ENCODE measurements at places on chromosomes 5 and 9.

- DNase-seq = no peak
Measured at GRCh38 chr5:71839096-71839884, 120.2 kb downstream of the CARTPT start.

DNA sequence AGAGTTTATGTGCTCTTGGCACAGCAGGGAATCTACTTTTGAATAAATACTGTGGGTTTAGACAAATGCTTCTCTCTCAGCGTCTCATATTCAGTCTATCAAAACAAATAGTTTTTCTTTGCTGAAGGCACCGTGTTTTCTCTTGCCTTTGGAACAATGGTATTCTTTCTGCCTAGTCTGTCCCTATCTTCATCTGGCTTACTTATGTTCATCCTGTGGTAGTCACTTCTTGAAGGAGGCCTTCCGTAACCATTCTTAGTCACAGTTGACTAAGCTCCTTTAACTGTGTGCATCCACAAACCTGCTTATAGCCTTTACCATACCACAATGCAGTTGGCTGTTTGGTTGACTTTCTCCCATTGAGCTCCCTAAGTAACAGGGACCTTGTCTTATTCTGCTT lies 45.9 kb downstream of the LARP1 start:
- no peak for DNase-seq

DNA sequence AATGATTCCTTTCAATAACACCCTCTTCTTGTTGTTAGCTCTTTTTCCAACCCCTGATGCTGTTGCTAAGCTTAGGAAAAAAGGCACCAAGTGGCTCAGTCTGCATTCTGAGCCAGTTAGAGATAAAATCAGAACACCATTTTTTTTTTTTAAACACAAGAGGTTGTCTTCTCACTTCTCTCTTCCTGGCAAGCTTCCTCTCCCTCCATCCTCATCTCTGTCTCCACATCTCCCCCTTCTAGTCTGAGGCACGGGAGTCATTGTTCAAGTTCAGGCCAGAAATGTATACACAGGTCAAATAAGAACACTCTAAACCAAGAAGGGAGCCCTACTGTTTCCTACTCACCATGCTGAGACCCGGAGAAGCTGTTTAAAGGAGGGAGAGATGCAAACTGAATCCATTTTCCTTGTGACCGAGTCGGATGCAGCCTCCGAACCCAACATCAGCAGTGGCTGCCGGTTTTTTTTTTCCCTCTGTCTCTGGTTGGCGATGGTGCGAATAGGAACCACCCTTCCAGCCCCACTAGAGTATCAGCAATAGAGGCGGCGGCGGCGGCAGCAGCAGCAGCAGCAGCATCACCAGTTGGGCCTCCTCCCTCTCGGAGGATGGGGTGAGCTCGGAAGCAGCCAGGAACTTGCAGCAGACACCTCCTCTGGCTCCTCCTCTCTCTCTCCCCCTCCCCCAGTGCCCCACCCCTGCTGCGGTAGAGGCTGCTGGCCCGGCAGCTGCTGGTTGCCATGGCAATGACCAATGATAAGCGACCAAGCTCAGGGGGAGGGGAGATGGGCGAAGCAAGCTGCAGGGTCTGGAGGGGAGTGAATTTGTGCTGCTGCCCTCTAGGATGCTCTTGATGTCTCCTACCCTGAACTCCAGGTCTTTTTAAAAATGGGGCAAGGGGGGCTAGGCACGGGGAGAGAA lies at the start of gene JAKMIP2:
Gene JAKMIP2, minus strand, starts transcription at position 619 of the 919 bp plus-strand sequence. CDS start 110,922 bp downstream, outside the sequence.
- peak; percentile 98 for DNase-seq

DNA sequence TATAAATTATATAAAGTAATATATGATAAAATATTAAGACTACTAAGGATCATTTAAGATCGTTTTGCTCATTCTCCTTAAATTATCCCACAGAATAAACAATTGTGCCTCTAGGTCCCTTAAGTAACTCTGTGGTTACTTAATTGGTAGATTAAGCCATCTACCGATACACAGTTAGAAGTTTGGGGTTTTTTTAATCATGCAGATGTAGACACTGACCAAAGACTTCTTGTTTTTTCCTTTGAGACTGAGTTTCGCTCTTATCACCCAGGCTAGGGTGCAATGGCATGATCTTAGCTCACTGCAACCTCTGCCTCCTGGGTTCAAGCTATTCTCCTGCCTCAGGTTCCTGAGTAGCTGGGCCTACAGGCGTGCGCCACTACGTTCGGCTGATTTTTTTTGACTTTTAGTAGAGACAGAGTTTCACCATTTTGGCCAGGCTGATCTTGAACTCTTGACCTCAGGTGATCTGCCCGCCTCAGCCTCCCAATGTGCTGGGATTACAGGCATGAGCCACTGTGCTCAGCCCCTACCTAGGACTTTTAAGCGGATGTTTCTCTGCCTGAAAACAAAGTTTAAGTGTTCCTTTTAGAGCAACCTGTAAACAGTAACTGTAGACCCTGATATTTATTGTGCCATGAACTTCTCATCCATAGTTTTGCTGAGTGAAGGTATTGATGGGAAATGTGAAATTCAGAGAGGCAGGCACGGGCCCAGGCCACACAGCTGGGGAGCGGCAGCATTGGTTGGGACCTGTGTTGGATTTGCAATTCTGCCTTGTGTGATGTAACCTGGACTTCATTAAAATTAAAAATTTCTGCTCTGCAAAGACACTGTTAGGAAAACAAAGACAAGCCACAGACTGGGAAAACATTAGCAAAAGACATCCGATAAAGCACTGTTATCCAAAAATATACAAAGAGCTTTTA lies 11.6 kb downstream of the CEL start:
- no peak for DNase-seq

DNA sequence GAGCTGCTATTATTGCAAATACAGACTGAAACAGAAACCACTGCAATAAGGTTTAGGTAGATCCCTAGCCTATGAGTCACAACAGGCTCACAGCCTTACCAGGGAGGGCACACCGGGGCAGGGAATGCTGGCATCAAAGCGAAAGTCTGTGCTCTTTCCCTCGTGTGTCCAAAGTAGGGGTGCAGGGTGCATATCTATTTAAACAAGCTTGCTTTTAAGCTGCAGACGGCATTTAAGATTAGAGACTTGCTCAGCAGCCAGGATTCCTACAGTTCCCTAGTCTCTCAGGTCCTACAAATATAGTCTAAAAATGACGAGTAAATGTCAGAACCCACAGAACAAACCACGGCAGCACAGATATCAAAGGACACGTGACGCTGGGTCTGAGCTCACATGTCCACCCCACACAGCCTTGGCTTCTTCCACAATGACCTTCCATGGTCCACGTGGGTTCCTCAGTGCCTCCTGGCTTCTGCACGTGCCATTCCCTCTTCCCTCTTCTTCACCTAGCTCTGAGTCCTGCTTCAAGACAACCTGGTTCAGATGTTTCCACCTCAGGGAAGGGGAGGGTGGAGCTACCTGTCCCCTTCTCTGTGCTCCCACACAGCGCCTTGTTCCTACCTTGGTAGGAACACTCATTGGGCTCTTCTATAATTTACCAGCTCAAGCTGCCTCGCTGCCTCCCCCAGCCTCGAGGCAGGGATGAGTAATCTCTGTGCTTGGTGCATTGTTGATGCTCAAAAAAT lies 193.2 kb downstream of the MAPKAP1 start:
- DNase-seq = no peak

GRCh38 chr5:141437221-141437620 lies 6.9 kb downstream of the PCDHGA12 start:
- DNase-seq = no peak

DNA sequence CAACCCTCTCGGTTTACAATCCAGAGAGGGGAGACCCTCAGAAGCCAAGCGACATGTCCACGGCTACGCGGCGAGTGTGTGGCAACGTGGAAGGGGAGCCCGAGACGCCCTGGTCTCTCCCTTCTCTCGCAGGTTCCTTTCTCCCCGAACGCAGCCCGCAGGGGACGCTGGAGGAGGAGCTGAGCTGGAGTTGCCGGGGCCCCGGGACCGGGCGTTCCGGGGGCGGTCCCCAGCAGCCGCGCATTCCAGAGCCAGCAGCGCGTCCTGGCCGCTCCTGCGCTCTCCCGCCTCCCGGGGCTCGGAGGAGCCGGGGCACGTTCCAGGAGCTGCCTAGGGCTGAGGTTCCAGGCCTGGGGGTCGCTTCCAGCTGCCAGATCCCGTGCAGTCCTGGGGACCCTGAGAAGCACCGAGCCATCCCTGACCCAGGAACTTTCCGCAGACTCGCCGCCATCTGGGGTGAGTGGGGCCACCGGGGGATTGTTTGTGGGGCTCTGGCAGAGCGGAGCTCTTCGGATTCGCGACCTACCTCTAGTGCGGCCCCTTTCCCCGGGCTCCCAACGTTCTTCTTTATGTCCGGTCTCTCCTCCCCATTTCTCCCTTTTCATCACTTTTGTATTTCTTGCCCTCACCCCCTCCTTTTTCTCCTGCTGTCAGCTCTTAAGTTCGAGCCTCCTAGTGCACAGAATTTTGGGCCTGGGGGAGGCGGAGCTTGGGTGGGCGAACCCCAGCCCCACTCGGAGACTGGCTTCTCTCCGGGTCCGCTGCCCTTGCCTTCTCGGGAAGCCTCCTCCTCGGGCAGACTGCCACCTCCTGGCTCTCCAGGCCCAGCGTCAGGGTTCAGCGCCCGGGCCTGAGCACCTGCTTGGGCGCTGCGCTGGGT lies at the start of gene SMIM3:
Gene SMIM3, plus strand, starts transcription at position 241 of the 880 bp plus-strand sequence. CDS start 16,684 bp downstream, outside the sequence.
- no peak for DNase-seq

GRCh38 chr9:136728548-136729123 lies 14.1 kb downstream of the LCN10 start:
- no peak for DNase-seq

- DNase-seq = no peak
Measured at GRCh38 chr9:114240647-114241558, 82.0 kb upstream of the ORM1 start.

DNA sequence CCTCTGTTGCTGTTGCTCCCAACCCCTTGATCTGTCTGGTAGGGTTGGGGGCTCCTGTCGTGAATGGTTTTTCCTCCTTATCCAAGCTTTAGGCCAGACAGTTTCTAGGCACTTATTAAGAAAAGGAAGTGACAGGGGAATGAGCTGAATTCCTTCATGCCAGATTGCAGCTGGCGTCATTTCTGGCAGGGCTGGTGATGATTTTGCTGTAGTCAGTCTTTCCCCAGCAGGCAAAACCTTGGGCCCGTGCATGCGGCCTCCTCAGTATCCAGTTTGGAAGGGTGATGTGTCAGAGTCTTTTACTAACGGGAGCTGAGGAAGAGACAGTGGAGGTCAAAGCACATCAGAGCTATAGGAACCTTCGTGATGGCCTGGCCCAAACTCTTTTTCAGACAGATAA lies 58.8 kb downstream of the COL27A1 start:
- no peak for DNase-seq

DNA sequence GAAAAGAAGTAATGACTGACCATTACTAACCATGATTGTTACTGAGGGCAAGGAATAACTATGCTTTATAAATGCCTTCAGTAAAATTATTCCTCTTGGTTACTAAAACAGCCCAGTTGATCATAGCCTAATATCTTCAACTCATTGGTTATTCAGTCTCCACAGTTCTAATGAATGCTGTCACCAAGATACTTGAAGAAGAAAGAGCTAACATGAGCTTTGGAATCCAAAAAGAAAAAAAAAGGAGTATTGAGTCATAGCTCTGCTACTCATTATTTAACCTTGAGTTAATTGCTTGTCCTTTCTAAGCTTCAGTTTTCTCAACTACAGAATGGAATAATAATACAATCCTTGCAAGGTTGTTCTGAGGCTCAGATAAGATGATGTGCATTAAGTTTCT lies 187.7 kb downstream of the BRINP1 start:
- DNase-seq = no peak

DNA sequence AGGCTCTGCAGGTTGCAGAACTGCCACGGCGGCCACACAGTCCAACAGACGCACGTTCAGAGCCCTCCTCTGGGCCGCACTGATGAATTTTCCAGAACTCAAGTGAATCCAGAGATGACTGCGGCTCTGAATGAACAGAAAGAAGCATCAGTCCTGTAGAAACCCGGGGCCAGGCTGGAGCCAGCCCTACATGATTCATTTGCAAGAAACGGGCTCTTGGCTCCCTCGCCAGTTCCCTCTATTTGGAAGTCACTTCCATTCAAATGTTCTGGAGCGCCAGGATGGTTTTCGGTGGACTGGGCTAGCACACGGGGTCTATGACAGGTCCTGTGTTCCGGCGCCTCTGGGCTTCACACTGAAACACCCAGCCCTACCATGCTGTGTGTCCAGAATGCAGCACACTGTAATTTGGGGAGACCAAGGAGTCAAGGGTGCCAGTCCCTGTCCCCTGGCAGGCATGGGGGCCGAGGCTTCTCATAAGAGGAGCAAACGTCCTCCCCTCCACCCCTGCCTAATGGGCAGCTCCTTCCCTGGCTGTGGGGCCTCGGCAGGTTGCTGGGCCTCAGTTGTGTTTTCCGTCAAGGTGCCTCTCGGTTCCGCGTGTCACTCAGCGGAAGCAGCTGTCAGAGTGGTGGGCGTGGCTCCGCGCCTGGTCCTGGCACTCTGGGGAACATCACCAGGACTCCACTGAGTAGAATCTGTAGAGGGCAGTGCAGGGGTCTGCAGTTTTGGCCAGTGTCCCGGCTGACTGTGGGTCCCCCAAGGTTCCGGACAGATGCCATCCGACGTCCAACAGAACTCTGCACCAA lies 18.1 kb upstream of the COL5A1 start:
- no peak for DNase-seq

DNA sequence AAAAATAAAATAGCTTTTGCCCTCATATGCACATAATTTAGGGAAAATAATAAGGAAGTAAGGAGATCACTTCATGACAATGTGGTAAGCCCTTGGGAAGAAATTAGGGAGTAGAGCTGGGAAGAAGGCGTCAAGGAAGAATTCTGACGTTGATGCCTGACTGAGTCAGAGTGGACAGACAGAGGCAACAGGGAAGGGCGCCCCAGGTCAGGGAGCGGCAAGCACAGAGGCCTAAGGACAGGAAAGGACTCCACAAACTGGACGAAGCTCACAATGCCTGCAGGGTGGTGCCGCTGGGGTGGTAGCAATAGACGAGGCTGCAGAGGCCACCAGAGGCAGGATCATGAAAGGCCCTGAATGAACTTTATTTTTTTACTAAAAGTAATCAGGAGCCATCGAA lies 7.6 kb downstream of the DRD1 start:
- DNase-seq = no peak

DNA sequence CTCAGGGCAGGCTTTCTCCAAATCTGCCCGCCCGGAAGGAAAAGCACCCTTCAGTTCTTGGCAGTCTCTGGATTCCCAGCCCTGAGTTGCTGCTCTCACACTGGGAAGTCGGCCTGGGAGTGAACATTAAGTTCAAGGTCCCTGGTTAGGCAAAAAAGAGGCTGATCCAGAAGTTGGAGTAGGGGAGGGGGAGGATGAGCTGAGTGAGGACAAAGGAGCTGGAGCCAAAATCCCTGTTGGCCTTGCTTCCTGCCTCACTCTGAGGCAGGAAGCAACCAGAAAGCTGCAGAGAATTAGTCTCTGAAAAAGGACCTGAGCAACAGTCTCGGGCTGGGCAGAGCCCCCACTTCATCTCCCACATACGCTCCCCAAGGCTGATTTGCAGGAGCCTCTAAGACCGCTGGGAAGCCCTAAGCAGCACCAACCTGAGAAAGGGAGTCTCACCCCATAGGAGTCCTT lies 15.0 kb upstream of the RPS14 start:
- no peak for DNase-seq

GRCh38 chr9:97394881-97395280 lies 17.0 kb upstream of the TDRD7 start:
- no peak for DNase-seq

GRCh38 chr9:88781628-88782391 lies 209.5 kb upstream of the S1PR3 start:
- no peak for DNase-seq
